Fibroblast of gingiva (primary cell): ENCODE measurements at places on chromosomes 7 and 10.
A peak's percentile ranks its signal among the peaks of the same experiment; 100 is the strongest.

- peak; percentile 98 for DNase-seq
These were observed at the start of gene INPP5F for GRCh38 chr10:119725828-119726675. Gene INPP5F (plus strand): TSS chr10:119726050. CDS start chr10:119726263, 213 bp downstream.

GRCh38 chr10:117350909-117351308 is 24.3 kb downstream of the PDZD8 start:
- no peak for DNase-seq

- DNase-seq = no peak
These were observed 112.1 kb downstream of the SGMS1 start for GRCh38 chr10:50511492-50512213.

DNA sequence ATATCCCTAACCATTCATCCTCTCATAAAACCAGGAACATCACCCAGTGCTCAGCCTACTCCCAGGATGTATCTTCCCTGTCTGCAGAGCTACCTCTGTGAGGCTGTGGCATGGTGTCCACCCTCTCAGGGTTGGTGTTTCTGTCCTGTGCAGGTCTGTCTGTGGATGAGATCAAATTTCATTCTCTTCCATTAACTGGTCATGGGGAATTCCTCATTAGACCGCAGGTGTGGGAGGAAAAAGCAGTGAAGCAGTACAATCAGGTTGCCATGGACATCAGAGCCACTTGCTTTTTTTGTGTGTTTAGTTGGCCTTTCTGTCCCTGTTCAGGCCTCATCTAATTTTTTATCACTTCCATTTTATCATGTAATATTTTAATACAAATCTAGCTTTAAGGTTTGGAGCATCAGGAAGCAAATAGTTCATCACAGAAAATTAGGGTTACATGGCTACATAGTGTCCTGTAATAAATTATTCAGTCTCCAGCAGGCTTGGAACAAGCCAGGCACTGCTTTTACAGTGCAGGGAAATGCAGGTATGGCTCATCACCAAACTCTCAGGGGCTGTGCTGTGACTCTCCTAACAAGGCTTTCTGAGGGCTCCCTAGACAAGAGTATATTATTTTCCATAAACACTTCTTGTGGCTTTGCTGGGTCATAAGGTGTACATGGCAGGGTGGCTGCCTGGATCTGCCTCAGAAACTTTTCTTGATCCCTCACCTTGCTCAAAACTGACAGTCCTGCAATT is 594.9 kb upstream of the IGFBP3 start:
- no peak for DNase-seq

- peak; percentile 39 for DNase-seq
These were observed 774 bp downstream of the TUBGCP2 start for GRCh38 chr10:133307776-133308420.

DNA sequence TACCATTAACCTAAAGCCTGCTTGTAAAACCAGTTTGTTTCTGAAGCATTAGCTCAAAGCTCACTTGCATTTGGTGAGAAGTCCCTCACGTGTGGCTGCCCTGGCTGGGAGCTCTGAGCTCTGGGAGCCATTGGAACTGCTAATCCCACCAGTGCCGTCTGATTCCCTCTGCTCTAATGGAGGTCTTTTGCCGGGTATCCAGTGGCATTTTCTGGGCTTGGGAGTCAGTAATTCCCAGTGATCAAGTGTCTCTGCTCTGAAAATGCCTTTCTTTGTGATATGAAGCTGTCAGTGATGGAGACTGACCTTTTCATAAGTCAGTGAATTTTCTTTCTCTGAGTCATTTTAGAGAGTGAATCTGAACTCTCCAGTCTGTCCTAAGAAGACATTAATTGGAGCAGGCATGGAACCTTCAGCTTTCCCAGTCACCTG is 36.9 kb upstream of the FAM20C start:
- no peak for DNase-seq

GRCh38 chr7:31487476-31487875 is 26.4 kb upstream of the ITPRID1 start:
- no peak for DNase-seq

GRCh38 chr7:71208881-71209280 is 76.9 kb downstream of the GALNT17 start:
- no peak for DNase-seq

DNA sequence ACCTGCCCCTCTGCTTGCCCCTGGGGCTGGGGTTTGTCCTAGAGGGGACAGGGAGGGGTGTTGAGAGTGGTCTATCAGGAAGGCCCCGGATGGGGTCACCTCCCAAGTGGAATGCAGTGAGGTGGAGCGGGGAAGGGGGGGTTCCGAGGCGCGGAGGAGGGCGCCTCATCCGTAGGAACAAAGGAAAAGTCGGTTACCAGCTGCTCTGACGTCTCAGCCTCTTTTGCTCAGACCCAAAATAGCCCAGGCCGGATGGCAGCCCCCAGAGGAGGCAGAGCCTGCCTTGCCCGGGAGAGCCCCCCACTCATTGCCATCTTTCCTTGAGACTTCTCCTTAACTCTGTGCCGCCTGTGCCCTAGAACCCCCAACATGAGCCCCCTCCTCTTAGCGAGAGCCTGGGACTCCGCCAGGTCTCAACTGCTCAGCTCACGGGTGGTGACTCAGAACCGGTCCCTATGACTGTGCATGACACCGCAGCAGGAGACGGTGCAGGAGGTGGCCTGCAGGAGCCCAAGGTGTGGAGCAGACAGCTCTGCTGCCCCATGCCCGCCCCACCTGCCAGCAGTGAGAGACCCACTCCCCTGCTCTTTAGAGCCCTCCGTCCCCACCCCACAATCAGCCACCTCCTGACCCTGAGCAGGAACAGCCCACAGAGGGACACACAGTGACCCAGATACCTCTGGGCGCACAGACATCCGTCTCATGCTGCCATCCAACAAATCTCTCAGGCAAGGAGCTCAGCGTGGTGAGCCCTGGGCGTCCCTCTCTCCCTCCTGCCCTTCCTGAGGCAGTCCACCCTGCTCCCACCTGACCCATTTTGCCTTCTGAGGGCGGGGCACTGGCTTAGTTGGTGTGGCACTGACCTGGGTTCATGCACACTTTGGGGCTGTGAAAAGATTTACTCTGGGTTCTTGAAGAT is 13.1 kb downstream of the STX1A start:
- DNase-seq = no peak

DNA sequence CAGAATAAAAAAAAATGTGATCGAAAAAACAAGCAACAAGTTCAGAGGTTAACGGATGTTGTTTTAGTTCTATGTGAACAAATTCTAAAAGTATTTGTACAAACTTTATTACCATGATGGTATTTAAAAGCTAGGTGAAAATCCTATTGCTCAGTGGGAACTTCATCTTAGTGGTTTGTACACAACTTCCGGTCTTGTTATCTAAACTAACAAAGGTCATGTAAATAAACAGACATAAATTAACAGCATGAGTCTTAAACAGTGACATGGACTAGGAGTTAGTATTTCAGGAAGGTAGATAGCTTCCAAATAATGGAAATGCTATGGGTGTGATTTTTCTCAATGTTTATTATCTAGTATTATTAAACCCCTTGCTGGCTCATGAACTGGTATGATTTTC is 83.8 kb downstream of the SPAG6 start:
- DNase-seq = no peak

GRCh38 chr7:29102558-29103151 is 43.7 kb downstream of the CPVL start:
- peak; percentile 55 for DNase-seq

- peak; percentile 74 for DNase-seq
These were observed 19.7 kb downstream of the GOLGA7B start for GRCh38 chr10:97869091-97870042.

DNA sequence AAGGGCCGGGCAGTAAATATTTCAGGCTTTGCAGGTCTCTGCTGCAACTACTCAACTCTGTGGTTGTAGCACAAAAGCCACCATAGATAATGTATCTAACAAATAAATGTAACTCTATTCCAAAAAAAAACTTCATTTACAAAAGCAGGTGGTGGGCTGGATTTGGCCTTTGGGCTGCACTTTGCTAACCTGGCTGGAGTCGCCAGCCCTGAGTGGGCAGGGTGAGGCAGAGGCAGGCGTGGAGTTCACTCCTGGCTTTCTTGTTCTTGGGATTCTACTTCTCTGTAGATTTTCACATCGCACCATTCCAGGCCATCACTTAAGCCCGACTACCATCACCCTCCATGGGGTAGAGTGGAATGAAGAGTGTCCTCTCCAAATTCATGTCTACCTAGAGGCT is 367.6 kb upstream of the MGMT start:
- DNase-seq = no peak

GRCh38 chr7:29988424-29989256 is 961 bp downstream of the SCRN1 start:
- DNase-seq = peak; percentile 69

GRCh38 chr7:131285556-131285955 is 42.1 kb upstream of the MKLN1 start:
- no peak for DNase-seq

GRCh38 chr10:123635131-123635530 is 31.0 kb upstream of the GPR26 start:
- no peak for DNase-seq

DNA sequence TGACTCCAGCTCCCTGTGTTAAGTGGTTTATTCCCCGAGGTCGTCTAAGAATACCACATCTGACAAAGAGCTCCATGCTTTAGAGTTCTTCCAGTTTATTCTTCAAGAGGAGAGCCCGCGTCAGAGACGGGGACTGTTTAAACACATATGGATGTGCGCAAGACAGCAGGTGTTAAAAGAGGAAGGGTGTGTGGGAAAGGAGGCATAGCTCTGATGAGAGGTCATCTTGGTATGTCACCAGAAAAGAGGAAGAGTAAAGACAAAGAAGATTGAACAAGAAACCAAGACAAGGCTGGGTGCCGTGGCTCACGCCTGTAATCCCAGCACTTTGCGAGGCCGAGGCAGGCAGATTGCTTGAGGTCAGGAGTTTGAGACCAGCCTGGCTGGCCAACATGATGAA is 258.7 kb downstream of the CCDC3 start:
- no peak for DNase-seq

DNA sequence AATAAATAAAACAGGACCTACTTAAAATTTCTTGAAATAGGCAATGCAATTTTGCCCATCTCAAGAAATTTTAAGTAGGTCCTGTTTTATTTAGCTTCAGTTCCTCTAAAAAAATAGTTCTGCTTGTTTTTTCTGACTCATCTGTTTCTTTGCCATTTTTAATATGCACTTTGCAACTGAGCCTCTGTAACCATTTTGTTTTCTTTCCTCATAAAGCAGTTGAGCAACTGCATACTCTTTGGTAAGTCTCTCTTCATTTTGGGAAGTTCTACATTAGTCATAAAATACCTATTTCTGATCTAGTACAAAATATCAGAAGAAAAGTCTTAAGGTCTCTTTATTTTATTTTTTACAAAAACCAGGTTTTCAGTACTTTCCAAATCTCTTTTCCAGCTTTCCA is 18.0 kb downstream of the TAS2R40 start:
- peak; percentile 83 for DNase-seq

DNA sequence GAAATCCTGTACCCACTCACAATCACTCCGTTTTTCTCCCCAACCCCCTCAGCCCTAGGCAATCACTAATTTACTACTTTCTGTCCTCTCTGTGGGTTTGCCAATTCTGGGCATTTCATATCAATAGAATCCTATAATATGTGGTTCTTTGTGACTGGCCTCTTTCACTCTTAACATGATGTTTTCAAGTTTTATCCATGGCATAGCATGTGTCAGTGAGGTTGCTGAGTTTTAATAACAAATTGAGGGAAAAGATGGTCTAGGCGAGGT is 11.9 kb downstream of the PLAU start:
- DNase-seq = no peak

DNA sequence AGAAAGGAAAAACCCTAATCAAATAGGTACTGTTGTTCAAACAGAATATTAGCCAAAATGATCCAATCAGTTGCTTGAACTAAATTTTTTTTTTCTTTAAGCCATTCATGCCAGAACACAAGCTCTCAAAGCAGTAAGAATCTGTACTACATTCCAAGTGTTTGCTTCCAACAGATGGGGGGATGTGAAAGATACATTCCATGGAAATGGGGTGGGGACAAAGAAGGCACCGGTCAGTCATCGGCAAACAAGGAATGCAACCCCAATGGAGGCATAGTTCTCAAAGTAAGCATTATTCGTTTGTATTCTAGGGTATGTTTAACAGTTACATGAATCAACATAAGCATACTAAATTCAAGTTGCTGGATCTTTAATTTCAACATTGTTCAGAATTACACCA is 32.5 kb downstream of the C10orf143 start:
- DNase-seq = no peak

DNA sequence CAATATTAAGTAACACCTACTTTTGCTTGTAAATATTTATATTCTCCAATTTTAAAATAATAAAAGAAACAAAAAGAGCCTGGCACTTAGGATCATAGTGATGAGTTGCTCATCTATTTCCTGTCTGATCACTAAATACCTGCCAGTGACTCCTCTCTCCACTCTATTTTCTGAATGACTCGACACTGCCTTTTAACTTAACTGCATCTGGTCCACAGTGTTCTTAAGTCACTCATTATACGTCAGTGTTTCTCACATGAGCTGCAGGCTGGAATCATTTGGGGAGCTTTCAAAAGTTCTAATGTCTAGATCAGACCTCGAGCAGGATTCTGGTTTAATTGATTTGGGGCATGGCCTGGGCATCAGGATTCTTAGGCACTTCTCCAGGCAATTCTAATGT is 78.0 kb upstream of the AGBL3 start:
- DNase-seq = no peak

DNA sequence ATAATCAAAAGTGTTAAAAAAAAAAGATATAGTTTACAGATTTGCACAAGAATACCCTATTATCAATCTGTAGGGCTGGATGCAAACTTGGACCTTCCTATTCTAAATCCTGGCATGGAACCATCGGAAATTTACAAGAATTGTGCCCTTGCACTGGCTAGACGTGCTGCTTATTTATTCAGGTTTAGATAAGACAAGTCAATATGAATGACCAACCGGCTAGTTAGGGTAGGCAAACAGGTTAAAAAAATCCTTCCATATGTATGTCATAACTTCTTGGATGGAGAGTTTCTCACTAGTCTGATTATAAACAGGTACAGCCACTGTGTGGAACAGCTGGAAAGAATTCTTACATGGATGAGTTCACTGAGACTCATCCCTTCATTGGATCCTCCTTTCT is 41.4 kb downstream of the PKD1L1 start:
- no peak for DNase-seq

DNA sequence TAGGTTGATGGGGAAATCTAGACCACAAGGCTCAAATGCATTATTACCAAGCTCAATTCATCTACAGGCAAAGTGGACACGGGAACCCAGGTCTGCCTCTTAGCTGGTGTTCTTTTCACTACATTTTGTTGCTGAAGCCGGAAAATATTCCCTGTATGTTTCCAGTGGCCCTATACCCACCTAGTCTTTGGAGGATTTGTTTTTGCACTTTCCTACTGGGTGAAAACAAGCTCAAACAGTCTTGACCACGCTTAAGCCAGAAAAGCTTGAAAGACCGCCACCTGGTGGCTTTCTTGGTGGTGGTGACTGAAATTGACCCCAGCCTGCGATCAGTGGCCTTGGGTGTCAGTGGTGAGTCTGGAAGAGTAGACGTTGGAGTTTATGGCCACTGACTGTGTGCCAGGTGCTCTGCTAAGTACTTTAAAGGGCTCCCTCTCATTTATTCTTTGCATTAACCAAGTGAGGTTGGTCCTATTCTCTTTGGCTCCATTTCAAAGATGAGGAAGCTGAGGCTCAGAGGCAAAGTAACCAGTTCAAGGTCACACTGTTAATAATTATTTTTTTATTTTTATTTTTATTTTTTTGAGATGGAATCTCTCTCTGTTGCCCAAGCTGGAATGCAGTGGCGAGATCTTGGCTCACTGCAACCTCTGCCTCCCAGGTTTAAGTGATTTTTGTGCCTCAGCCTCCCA is 11.1 kb upstream of the CRTAC1 start:
- DNase-seq = peak; percentile 30
